Activated CD4-positive, alpha-beta T cell treated with anti-CD3 and anti-CD28 coated beads, Interleukin-2, amount 50 U/mL, for 48 hours (primary cell): ENCODE measurements at places on chromosomes 2 and 18.

DNA sequence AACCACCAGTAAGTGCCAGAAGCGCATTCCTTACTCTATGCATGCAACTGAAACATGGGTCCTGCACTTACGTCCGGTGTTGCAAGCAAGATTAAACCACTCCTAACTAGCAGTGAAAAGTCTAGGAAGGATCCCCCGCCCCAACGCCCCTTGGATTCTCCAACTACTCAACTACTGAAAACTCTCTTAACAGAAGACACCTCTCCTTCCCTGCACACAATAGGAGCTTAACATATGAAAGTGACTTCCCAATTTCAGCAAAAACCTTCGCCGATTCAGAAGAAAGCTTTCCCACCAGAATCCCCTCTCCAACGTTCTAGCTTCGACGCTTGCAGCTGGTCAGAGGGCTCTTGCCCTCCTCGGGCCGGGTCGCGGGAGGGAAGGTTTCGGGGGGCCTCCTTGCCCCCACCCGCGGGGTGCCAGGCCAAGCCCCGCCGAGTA, 578 bp downstream of the IWS1 start:
- DNase-seq: peak; percentile 21

- no peak for DNase-seq
These were observed 680.8 kb downstream of the NYAP2 start for GRCh38 chr2:226080334-226080733.

DNA sequence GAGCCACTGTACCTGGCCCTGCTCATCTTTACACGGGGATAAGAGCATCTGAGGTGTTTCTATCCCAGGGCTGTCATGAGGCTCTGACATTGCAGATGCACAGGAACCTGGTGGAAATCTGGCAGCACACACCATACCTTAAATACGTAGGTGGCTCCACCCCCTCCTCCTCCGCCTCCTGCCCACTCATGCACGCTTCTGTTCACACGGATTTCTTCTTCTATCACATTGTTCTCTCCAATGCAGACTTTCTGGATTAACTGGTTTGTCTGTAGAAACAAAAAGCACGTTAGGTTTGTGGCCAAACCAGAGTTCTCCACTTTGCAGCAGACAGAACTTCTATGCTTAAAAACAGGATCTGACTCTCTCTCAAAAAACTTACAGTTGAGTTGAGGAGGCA, 118.2 kb downstream of the CLIP4 start:
- no peak for DNase-seq

GRCh38 chr18:45161850-45162249, 453.4 kb upstream of the SLC14A2 start:
- no peak for DNase-seq

DNA sequence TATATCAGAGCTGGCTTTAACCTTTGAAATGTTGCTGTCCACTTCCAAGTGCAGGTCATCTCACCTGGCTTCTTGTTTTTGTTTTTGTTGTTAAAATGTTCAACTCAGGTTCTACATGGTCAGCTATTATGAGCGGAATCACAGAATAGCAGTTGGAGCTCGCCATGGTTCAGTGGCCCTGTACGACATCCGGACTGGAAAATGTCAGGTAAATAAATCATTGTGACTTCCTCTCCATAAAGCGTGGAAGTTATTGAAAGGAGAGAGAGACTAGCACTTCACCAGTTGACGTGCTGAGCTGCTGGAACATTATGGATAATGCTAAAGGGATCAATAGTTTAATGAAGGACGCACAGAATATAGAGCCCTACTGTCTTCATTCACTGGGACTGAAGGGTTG, 184.6 kb upstream of the BOD1L2 start:
- DNase-seq: no peak

DNA sequence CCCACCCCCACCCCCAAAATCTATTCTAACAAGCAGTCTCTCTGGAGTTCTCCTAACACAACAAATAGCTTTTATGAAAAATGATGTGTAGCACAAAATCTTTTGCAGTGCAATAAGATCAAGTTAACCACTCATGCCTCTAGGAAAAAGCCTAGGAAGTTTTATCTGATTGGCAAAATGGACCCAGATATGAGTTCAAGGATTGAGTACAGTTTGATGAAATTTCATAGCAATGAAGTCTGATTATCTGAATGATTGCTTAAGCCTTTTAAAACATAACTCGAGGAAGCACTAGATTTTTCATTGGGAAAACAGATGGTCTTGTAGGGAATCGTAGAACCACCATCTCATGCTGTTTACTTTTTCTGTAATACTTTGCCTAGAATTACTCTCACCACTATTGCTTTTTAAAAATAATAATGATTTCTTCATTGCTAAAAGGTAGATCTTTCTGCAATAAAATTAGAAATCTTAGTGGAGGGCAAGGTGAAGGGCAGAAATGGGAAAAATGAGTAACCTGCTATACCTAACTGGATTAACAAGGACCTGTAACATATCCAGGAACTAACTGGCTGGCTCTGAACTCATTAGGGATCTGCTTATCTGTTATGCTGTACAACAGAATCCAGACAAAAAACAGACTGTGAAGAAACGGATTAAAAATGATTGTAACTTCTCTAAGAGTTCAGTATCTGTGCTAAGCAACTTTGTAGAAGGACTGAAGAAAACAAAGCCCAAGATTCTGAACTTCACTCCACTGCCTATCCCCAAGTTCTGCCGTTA, 73.7 kb upstream of the ETAA1 start:
- DNase-seq: no peak

GRCh38 chr2:236012155-236012554, 156.0 kb downstream of the GBX2 start:
- DNase-seq: no peak

- no peak for DNase-seq
These were observed 470.9 kb upstream of the ACVR2A start for GRCh38 chr2:147373800-147374422.

DNA sequence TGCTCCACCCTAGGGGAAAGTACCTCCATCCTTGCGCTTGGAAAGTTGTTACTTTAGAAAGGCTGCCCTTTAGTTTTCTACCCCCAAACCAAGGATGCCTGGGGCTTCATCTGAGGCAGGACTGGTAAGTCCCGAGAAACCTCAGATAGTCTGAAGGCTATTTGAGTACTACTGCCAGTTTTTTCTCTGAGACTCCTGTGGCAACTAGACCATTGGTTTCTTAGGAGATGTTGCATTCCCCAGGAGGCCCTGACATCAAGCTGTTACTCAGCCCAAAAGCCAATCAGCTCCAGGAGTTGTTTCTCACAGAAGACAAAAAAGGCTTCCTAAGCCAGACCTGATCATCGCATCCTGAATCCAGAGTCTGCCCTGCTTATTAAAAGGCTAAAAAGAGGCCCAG, 67.2 kb downstream of the COLEC12 start:
- DNase-seq: no peak

DNA sequence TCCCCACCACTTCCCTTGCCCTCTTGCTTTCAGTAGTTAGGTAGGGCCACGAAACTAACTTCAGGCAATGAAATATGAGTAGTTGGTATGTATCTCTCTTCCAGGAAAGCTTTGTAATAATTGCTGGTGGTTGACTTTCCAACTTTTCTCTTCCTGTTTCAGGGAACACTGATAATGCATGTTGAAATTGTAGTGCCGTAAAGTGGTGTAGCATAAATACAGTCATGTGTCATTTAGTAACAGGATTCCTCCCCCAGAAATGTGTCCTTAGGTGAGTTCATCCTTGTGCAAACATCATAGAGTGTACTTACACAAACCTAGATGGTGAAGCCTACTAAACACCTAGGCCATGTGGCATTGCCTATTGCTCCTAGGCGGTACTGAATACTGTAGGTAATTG, 429.2 kb downstream of the PID1 start:
- no peak for DNase-seq

DNA sequence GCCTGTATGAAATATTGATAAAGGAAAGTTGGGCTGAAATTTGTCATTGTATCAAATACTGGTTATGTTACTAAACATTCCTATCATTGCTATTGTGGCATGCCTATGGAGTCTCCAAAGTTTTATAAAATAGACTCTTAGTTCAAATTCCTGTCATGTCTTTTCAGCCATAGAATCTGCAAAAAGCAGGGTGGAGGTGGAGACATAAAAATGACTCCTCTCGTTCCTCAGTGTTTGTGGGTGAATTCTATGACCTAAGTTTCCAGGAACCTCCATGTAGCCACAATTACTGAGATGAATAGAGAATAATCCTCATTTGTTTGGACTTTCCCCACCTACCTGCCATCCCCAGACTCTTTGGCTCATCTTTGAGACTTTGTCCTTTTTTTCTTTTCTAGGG, 326.3 kb upstream of the ETAA1 start:
- DNase-seq: no peak

GRCh38 chr2:60540074-60540473, 13.4 kb downstream of the BCL11A start:
- DNase-seq: no peak

DNA sequence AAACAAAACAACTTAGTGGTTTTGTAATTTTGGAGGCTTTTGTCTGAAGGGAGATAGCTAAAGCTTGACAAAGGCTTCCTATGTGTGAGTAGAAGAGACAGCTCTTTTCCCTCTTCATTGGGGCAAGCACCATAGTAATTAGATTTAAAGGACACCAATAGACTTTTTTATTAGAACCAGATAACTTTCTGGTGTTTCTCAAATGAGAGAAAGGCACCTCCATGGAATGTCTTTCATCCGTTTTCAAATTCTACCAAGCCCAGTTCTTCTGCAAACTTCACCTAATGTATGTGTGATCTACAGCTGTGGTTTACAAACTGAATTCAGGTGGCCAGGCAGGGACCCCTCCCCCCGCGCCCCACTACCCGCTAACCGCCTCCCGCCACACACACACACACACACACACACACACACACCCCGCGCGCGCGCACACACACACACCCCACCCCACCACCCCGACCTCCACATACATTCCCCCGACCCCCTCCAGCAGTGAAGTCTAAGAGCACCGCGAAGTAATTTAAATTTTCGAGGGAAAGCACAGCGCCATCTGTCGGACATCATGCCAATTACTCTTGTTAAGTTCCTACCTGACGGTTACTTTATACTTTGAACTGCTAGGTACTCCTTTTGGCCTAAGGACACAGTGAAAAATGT, 31.6 kb upstream of the PPP1R1C start:
- peak; percentile 72 for DNase-seq

DNA sequence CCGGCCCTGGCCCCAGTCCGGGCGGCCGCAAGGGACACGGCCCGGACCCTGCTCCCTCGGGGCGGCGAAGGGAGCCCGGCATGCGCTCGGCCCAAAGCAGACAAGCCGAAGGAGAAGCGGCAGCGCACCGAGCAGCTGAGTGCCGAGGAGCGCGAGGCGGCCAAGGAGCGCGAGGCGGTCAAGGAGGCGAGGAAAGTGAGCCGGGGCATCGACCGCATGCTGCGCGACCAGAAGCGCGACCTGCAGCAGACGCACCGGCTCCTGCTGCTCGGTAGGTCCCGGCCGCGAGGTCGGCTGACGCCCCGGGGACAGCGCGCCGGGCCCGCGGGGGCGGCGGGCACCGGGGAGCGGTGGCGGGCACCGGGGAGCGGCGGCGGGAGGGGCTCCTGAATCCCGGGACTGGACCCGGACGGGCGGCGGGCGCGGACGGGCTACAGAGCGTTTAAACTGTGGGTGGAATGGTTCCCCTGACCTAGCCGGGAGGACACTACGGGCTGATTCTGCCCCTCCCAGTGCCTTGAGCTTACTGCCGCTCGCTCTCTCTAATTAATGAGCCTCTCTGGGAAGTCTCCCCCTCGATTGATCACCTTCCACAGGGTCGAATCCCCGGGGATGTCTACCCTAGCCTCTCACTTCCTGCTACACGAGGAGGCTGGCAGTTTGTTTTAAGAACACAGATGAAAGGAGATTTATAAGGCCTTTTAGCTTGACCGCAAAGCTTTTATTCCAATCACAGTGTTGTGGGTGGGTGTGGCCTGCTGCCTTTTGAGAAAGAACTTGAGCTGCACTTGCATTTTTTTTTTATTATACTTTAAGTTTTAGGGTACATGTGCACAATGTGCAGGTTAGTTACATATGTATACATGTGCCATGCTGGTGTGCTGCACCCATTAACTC, 853 bp downstream of the GNAL start:
- DNase-seq: peak; percentile 22

DNA sequence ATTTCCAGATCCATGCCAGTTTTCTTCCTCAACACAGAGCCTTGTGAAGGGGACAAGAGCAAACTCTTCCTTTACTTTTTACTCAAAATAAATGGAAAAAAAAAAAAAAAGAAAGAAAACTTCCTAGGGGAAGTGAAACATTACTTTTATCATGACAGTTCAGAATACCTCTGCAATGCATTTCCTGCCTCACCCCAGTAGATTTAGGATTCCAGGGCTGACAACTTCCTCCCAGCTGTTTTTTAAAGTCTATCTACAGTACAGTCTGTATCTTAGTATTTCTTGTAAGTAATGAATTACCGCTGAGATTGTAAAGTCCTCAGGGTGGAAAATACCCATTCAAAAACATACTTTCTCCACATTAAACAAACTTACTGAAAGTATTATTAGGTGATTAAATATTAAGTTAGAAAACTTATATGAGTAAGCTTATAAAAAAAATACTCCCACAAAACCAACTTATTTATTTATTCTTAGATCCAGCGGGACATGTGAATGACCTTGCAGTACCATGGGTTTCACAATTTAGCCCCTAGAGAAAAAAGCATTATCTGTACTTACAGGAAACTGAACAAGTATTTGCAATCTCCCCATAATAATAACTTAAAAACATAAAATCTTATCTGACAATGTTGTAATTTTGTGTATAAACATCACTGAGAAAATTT, 117.7 kb downstream of the RBMS1 start:
- DNase-seq: no peak

DNA sequence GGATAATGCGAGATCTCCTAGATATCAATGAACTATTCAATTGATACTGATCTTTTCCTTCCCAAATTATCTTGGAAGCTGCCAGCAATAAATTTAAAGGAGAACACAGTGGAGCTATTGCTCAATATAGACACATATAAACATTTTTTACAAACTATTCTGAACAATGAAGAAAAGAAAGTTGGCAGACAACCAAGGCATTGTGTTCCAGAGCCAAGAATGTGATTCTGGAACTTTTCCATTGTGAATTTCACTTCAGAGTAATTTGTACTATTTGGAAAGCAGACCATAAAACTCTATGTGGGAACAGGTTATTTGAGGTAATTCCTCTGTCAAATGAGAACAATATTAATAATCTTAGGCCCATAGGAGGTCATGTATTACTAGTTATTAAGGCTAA, 588.2 kb downstream of the IRS1 start:
- DNase-seq: no peak

DNA sequence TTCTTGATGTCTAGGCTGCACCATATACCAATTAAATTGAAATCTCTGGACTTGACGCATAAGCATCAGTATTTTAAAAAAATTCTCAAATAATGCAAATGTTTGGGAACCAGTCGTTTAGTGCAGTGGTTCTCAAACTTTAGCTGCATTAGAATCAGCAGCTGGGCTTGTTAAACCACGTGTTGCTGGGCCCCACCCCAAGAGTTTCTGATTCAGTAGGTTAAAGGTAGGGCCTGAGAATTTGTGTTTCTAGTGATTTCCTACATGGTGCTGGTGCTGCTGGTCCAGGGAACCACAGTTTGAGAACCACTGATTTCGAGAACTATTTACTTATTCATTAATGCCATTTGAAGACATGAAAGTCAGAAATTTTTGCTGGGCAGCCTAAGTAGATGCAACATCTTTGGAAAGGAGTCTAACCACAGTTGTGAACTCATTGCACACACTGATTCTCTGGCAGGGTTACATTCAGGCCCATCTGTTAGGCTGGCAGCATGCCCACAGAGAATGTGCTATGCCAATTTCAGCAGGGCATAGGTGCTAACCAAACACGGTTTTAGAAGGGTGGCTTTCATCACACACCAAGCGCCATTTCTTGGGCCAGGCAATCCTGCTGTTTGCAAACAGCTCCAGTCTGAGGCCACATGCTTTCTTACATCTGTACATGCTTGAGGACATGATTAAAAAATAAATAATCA, 26.4 kb upstream of the ATP5MC3 start:
- DNase-seq: no peak
